ENCODE measurements at places on chromosomes 7 and 10. TPM values are rescaled to one million over a fixed set of nuclear protein-coding genes. Genes with fewer than 3 reads are reported as not detected.

- DNase-seq = no peak
- H3K4me1 ChIP-seq = no peaks in the 10 kb centered on the region
- no peaks in the 10 kb centered on the region for H3K27me3 ChIP-seq
- H3K36me3 ChIP-seq = peaks cover 4% of the 10 kb centered on the region
- H3K27ac ChIP-seq = no peak overlapping the region
- no peak overlapping the region for H3K4me3 ChIP-seq
Observed at GRCh38 chr7:158885624-158886023, 29.3 kb downstream of the DYNC2I1 start.

GRCh38 chr7:31284106-31284505 lies 56.4 kb downstream of the NEUROD6 start:
- H3K4me1 ChIP-seq = no peaks in the 10 kb centered on the region
- H3K36me3 ChIP-seq = no peaks in the 10 kb centered on the region
- no peak overlapping the region for H3K27ac ChIP-seq
- no peaks in the 10 kb centered on the region for H3K27me3 ChIP-seq
- no peak for DNase-seq

- DNase-seq = no peak
- no peaks in the 10 kb centered on the region for H3K36me3 ChIP-seq
- H3K27ac ChIP-seq = no peak overlapping the region
- no peaks in the 10 kb centered on the region for H3K4me1 ChIP-seq
- no peak overlapping the region for H3K4me3 ChIP-seq
- H3K27me3 ChIP-seq = no peaks in the 10 kb centered on the region
Observed at GRCh38 chr10:59033622-59034021, 142.8 kb upstream of the PHYHIPL start.

DNA sequence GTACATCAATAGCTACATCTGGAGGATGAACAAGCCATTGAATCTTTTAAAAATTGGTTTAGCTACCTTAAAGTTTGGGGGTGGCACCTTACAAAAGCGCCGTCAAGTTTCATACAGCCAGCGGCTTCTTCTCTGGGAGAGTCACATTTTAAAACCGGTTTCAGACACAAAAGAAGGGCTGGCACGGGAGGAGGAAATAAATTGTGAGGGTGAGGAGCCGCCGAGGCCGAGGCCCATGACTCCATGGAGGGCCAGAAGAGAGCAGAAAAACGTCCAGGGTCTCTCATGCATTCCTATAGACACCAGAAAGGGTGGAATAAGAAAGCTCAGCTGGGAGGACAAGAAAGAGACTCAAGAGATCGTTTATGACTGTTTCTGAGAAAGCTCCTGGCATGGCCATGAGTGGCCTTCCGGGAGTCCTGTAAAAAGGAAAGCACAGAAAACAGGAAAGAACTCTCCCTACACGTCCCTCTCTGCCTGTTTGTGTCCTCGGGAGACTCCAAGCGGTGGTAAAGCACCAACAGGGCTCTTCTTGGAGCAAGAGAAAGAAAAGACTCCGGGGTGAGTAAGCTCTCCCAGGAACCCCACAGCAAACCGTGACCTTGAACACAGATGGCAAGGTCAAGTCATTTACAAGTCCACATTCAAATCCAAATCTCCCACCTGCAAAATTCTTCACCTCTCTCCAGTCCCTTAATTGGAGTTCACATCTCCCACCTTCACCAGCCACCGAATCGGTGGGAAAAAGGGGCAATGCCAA lies 1.8 kb downstream of the FRAT2 start:
- peaks cover 5% of the 10 kb centered on the region for H3K27me3 ChIP-seq
- peak overlapping the region; percentile 55 for H3K27ac ChIP-seq
- peaks cover 44% of the 10 kb centered on the region for H3K4me1 ChIP-seq
- H3K4me3 ChIP-seq = peak overlapping the region; percentile 92
- peaks cover 14% of the 10 kb centered on the region for H3K36me3 ChIP-seq

GRCh38 chr10:114392112-114392835 lies 12.0 kb downstream of the AFAP1L2 start:
- peaks cover 10% of the 10 kb centered on the region for H3K27me3 ChIP-seq
- no peak overlapping the region for H3K27ac ChIP-seq

GRCh38 chr10:14570800-14571199 lies 203.9 kb downstream of the FAM107B start:
- no peaks in the 10 kb centered on the region for H3K27me3 ChIP-seq
- H3K4me3 ChIP-seq = peak overlapping the region; percentile 95

- H3K27me3 ChIP-seq = no peaks in the 10 kb centered on the region
- no peak for DNase-seq
- H3K27ac ChIP-seq = no peak overlapping the region
Observed at GRCh38 chr7:20030417-20030816, 186.8 kb downstream of the MACC1 start.

DNA sequence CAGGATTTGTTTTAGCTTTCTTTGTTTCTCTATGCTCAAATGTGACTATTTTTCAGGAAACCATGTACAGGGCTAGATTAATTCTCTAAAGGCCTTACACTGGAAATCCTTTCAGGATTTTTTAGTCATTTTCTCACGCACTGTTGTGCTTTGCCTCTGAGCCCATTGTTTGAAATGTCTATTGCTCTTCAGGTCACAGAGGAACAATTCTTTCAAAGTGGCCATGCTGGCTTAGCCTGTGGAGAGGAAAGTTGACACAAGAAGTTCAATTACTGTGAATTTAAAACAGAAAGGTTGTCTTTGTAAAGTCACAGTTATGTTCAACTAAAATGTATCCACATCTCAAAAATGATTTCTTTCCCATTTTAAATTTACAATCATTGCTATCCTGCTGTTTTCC lies 1071.7 kb upstream of the POT1 start:
- DNase-seq = no peak
- H3K27ac ChIP-seq = no peak overlapping the region
- H3K27me3 ChIP-seq = no peaks in the 10 kb centered on the region
- H3K4me3 ChIP-seq = no peak overlapping the region
- H3K36me3 ChIP-seq = no peaks in the 10 kb centered on the region

GRCh38 chr10:13773043-13773442 lies 186.3 kb downstream of the PRPF18 start:
- peaks cover 4% of the 10 kb centered on the region for H3K4me1 ChIP-seq
- no peak overlapping the region for H3K27ac ChIP-seq
- DNase-seq = no peak

DNA sequence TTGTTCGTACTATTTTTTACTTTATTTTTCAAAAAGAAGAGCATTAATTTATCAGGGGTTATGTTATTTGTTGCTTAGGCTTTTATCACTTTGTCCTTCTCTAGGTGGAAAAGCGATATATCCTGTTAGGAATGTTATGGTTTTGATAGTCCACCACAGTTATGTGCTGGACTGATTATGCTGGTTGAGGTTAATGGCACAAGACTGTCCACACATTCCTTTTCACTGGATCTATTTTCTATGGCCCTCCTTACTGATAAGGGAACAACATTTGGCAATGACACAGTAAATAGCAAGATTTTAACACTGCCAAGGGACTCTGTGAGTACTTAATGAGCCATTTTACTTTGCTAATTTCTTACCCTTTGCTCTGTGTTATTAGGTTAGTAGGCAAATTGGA lies 1212.3 kb downstream of the NXPH1 start:
- no peak overlapping the region for H3K27ac ChIP-seq
- H3K27me3 ChIP-seq = no peaks in the 10 kb centered on the region
- no peak for DNase-seq
- no peaks in the 10 kb centered on the region for H3K4me1 ChIP-seq

- H3K27ac ChIP-seq = no peak overlapping the region
- H3K4me1 ChIP-seq = no peaks in the 10 kb centered on the region
- no peak for DNase-seq
Observed at GRCh38 chr10:49015700-49016099, 76.1 kb upstream of the LRRC18 start.

DNA sequence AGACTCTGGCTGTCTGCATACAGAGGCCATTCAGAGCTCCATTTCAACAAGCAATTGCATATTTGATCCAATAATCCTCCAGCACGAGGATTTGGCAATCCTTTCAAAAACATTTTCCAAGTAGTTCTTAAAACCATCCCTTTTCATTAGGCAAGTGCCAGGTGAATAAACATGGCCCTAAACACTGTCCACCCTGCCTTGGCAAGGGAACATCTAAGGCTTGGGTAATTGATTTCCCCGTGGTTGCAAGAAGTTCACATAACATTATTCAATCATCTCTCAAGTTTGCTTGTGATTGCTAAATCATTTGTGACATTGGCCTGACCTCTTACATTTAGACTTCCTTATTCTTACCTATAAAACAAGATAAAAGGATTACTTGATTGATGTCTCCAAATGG lies 175.2 kb downstream of the CTTNBP2 start:
- no peaks in the 10 kb centered on the region for H3K27me3 ChIP-seq
- H3K4me3 ChIP-seq = no peak overlapping the region
- no peaks in the 10 kb centered on the region for H3K36me3 ChIP-seq

- no peaks in the 10 kb centered on the region for H3K36me3 ChIP-seq
- DNase-seq = no peak
- H3K4me3 ChIP-seq = no peak overlapping the region
- H3K4me1 ChIP-seq = no peaks in the 10 kb centered on the region
- H3K27me3 ChIP-seq = no peaks in the 10 kb centered on the region
Observed at GRCh38 chr7:22223807-22224206, 133.1 kb downstream of the RAPGEF5 start.

DNA sequence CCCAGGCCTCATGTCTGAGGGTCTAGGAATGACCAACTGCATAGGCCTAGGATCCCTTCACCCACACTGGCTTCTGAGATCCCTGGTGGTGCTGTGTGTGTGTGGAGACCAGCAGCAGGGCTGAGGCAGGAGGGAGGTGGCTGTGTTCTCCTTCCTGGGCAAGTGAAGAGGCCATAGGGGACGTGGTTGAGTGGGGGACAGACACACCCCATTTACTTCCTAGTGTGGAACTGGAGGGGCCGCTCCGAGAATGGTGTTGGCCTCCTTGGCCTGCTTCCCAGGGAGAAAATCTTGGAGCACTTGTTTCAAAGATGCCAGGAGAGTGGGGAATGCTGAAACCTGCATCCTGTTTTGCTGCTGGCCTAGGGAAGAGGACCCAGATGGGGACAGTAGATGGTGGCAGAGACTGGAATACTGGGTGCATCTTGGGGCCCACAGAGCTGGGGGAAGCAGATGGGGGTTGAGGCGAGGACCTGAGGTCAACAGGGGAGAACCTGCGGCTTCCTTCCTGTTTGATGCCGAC lies 19.1 kb downstream of the UBTD1 start:
- no peak for DNase-seq
- H3K27me3 ChIP-seq = peaks cover 2% of the 10 kb centered on the region
- no peak overlapping the region for H3K4me3 ChIP-seq
- H3K27ac ChIP-seq = no peak overlapping the region
- H3K4me1 ChIP-seq = no peaks in the 10 kb centered on the region

DNA sequence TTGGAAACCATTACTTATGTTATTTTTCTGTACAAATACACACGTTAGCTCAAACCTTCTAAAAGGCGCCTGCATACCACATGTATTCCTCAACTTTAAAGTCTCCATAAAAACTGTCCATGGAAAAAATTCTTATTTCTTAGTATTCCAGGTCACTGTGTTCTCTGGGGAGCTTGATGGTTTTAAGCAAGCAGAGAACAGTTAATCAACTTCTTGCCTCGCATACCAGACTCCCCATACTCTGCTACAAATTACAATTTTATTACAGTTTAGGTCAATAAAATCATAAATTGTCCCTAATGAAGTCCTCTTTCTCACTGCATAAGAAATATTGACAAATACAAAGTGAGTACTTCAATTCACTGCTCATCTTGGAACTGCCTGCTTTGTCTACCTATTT lies 77.0 kb upstream of the GPR22 start:
- no peaks in the 10 kb centered on the region for H3K27me3 ChIP-seq
- no peaks in the 10 kb centered on the region for H3K4me1 ChIP-seq
- H3K4me3 ChIP-seq = no peak overlapping the region

DNA sequence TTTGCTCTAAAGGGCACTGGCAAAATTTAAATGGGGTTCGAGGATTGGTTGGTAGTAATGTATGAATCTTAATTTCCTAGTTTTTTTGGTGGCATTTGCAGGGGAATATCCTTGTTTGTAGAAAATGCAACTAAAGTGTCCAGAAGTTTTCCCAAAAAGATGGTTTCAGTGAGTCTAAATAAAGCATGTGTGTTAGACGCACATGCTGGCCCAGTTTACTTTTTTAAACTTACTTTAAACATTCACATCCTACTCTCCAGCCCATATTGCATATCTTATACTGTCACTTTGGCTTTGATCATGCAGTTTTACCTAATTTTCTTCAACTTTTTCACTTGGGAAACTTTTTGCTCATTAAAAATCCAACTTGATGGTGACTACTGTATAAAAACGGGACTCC lies 744.0 kb upstream of the CELF2 start:
- no peak overlapping the region for H3K27ac ChIP-seq
- no peaks in the 10 kb centered on the region for H3K4me1 ChIP-seq
- no peak overlapping the region for H3K4me3 ChIP-seq

GRCh38 chr7:36264123-36264801 lies 111.2 kb downstream of the EEPD1 start:
- no peak overlapping the region for H3K4me3 ChIP-seq
- H3K27me3 ChIP-seq = no peaks in the 10 kb centered on the region
- no peaks in the 10 kb centered on the region for H3K36me3 ChIP-seq
- DNase-seq = no peak
- no peaks in the 10 kb centered on the region for H3K4me1 ChIP-seq
- no peak overlapping the region for H3K27ac ChIP-seq

DNA sequence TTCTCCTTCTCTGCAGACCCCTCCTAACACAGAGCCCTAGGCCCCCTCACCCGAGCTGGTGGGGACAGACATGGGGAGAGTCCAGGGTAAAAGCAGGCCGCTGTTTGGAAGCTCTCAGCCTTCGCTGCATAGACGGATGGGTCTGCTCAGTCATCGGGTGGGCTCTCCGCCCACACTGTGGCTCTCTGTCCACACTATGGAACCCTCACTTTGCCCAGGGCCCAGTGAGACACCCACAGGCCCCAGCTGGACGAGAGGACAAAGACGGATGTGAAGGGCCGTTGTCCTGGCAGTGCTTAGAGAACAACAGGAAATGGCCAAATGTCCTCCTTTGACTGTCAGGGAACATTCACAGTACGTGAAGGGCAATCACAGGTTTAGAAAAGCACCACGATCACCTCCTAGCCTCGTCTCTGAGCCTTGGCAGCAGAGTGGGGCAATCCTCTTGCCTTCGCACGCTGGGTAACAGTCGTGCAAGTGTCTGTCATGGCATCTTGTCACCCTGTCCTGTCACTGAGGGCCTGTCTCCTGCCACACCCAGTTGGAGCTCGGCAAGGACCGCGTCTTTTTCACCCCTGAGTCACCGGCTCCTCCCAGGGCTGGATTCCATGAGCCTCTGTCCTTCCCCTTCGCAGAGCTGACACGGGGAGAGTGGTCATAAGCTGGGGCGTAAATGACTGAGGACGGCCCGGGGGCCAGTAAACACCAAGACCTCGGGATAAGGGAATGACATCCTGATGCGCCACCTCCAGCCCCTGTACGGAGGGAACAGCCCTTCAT lies 80.6 kb downstream of the PRKAG2 start:
- H3K4me1 ChIP-seq = peaks cover 27% of the 10 kb centered on the region
- no peak for DNase-seq
- no peak overlapping the region for H3K4me3 ChIP-seq
- H3K36me3 ChIP-seq = no peaks in the 10 kb centered on the region
- H3K27me3 ChIP-seq = no peaks in the 10 kb centered on the region
- peak overlapping the region; percentile 56 for H3K27ac ChIP-seq

The ENO4 gene
- not detected for total RNA-seq

The NPVF gene
- total RNA-seq = not detected

The ELN gene
- 0.35 TPM for total RNA-seq

The ESYT2 gene
- total RNA-seq = 115 TPM

The PNLIPRP2 gene
- total RNA-seq = not detected
